Subcutaneous preadipocyte (primary cell): ENCODE measurements at places on chromosomes 7 and 10. TPM values are rescaled to one million over a fixed set of nuclear protein-coding genes. Genes with fewer than 3 reads are reported as not detected.

Gene DKK1
- 55.9 and 92.1 TPM in 2 replicates for total RNA-seq

Gene UTF1
- not detected in 2 replicates for total RNA-seq

Gene TAF6
- total RNA-seq = 34.2 and 44.2 TPM in 2 replicates

Gene CACNA2D1
- 45.9 and 48.5 TPM in 2 replicates for total RNA-seq

Gene MSMB
- not detected in 2 replicates for total RNA-seq

Gene GRM3
- not detected in 2 replicates for total RNA-seq

Gene AKR1C8
- not detected in 2 replicates for total RNA-seq

Gene FAM25A
- not detected in 2 replicates for total RNA-seq

Gene MYH16
- not detected in 2 replicates for total RNA-seq

Gene PHKG1
- 1.2 and 1.8 TPM in 2 replicates for total RNA-seq

Gene GIMAP8
- not detected in 2 replicates for total RNA-seq

Gene HABP2
- total RNA-seq = not detected in 2 replicates

Gene HOXA10
- 9.9 and 11.3 TPM in 2 replicates for total RNA-seq

Gene CALML5
- not detected in 2 replicates for total RNA-seq

Gene CHCHD1
- total RNA-seq = 19.7 and 19.8 TPM in 2 replicates

Gene SFTPA1
- not detected in 2 replicates for total RNA-seq

Gene GARIN1A
- 0.59 and 0.73 TPM in 2 replicates for total RNA-seq

Gene GPNMB
- 102 and 202 TPM in 2 replicates for total RNA-seq

Gene TAS2R41
- total RNA-seq = not detected in 2 replicates

Gene AMPH
- total RNA-seq = 4.3 and 11.4 TPM in 2 replicates

Gene IFIT5
- total RNA-seq = 19.1 and 21.1 TPM in 2 replicates

Gene LRRC61
- total RNA-seq = under 0.01 TPM in 1 of 2 replicates, not detected in the other

Gene BTBD16
- total RNA-seq = not detected in 2 replicates

Gene FAM241B
- not detected in 2 replicates for total RNA-seq

Gene FAM25C
- not detected in 2 replicates for total RNA-seq

Gene NUTM2E
- under 0.01 TPM in 1 of 2 replicates, not detected in the other for total RNA-seq

Gene VWDE
- under 0.01 TPM in 1 of 2 replicates, not detected in the other for total RNA-seq

Gene C10orf67
- total RNA-seq = under 0.01 TPM in 1 of 2 replicates, not detected in the other

Gene NPTX2
- total RNA-seq = under 0.01 and 0.98 TPM in 2 replicates

Gene DPP6
- not detected in 2 replicates for total RNA-seq

Gene LRRD1
- total RNA-seq = under 0.01 and 0.20 TPM in 2 replicates

Gene FEZF1
- not detected in 2 replicates for total RNA-seq

Gene BBIP1
- total RNA-seq = 19.5 and 23.9 TPM in 2 replicates

Gene NME8
- total RNA-seq = not detected in 2 replicates

Gene TRPV6
- total RNA-seq = not detected in 2 replicates

Gene RARRES2
- not detected in 2 replicates for total RNA-seq

Gene PPP1R3A
- total RNA-seq = not detected in 2 replicates

Gene ADARB2
- total RNA-seq = not detected in 2 replicates

Gene PRLHR
- total RNA-seq = not detected in 2 replicates

Gene ACSL5
- total RNA-seq = 1.4 and 2.6 TPM in 2 replicates

Gene OR2A42
- 0.37 TPM in 1 of 2 replicates, not detected in the other for total RNA-seq

Gene HTRA1
- 168 and 310 TPM in 2 replicates for total RNA-seq

Gene PTPN20
- 0.73 and 0.98 TPM in 2 replicates for total RNA-seq

Gene PLXNA4
- 2.2 TPM in 2 replicates for total RNA-seq

Gene IKZF1
- total RNA-seq = not detected in 2 replicates

Gene ELFN1
- 3.7 and 4.3 TPM in 2 replicates for total RNA-seq

Gene COL1A2
- total RNA-seq = 1,111 and 1,947 TPM in 2 replicates

Gene PTF1A
- not detected in 2 replicates for total RNA-seq

Gene SUN3
- not detected in 2 replicates for total RNA-seq

Gene CRHR2
- not detected in 2 replicates for total RNA-seq

Gene MRC1
- total RNA-seq = not detected in 2 replicates
